Thymus (tissue), 14 donors: ENCODE measurements at places on chromosomes 1 and 21.
A peak's percentile ranks its signal among the peaks of the same experiment; 100 is the strongest.

DNA sequence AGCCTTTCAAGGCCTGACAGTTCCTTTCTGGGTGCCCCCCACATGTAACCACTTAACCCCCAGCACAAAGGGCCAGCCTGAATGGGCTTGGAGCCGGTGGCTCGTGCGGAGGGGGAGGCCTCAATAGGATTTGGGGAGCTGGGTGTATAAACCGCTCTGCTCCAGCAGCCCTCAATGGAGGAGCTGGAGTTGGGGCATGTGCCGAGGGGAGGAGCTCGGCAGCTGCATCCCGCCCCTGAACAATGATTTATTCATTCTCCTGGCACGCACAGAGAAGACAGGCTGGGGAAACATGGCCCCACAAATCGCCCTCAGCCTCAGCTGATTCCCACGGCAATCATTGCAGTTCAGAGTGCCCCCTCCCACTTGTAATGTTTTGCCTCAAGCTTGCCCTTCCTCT lies 6.9 kb upstream of the C1orf216 start:
- no peak for DNase-seq

- DNase-seq, result no peak
These were observed 200.8 kb upstream of the TMEM51 start for GRCh38 chr1:14952626-14953314.

DNA sequence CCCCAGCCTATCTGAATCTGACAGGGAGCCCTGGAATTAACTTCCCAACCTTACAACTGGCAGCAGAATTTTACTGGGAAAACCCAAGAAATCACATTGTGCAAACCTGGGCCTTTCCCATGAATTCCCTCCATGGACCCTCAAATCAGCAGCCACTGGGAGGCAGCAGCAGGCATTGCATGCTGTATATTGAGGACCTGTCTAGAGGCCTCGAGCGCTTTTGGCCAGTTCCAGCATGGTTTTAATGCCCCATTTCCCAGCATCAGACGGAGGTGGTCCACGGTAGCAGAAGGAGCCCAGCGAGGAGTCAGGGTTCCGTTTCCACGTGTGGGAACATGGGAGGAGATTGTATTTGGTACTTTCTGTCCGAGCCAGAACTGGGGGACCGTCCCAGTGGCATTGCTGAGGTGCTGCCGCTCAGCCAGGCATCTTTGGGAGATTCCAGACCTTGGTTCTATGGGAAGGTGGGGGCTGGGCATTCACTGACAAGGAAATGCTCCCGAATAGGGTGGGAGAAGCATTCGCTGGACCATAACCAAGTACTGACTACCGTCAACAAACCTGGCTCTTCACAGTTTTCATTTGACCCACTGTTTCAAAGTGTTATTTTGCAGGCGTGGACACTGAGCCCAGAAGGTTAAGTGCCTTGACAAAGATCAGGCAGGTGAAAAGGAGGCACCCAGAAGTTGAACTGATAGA lies 15.9 kb downstream of the BMP8A start:
- no peak for DNase-seq

GRCh38 chr1:5713101-5714010 lies 278.9 kb downstream of the NPHP4 start:
- no peak for DNase-seq

GRCh38 chr1:197467881-197468280 lies 199.8 kb downstream of the CRB1 start:
- no peak for DNase-seq

- DNase-seq, result no peak
These were observed 122.5 kb downstream of the KIF26B start for GRCh38 chr1:245277276-245277675.

DNA sequence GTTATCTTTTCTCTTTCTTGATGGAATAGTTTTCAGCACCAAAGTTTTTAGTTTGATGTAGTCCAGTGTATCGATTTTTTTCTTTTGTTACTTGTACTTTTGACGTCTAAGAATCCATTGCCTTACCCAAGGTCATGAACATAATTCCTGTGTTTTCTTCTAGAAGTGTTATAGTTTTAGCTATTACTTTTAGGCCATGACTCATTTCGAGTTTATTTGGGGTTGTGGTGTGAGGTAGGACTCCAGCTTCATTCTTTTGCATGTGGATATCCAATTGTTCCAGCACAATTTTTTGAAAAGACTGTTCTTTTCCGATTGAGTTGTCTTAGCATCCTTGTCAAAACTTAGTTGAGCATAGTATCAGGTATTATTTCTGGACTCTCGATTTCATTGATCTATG lies 79.4 kb upstream of the SELENON start:
- no peak for DNase-seq

DNA sequence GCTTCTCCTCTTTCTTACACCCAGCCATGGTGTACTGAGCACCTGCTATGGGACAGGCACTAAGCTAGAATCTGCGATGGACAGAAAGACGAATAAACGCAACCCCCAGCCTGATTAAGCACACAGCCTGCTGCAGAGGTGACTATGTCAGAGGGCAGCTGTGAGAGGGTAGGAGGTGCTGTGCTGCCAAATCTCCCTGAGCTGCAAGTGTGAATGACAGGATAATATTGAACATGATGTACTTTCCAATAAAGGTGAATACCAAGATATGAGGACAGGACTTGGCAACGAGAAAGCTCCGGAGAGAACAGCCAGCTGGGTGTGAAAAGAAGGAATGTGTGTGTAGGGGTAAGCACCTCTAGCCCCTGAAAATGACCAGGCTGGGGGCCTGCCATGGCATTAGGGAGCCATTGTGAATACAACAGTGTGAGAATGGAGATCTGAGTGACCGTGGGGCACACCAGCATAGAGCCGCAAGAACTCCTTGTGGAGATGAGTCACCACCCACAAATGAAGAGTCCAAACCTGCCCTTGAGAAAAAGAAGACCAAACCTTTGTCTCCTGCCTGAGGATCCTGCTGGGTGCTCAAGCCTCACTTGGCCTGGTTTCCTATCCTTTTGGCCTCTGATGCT lies 83.0 kb upstream of the ATF3 start:
- DNase-seq, result no peak

GRCh38 chr21:30245061-30245460 lies 29.2 kb upstream of the CLDN8 start:
- DNase-seq, result no peak

DNA sequence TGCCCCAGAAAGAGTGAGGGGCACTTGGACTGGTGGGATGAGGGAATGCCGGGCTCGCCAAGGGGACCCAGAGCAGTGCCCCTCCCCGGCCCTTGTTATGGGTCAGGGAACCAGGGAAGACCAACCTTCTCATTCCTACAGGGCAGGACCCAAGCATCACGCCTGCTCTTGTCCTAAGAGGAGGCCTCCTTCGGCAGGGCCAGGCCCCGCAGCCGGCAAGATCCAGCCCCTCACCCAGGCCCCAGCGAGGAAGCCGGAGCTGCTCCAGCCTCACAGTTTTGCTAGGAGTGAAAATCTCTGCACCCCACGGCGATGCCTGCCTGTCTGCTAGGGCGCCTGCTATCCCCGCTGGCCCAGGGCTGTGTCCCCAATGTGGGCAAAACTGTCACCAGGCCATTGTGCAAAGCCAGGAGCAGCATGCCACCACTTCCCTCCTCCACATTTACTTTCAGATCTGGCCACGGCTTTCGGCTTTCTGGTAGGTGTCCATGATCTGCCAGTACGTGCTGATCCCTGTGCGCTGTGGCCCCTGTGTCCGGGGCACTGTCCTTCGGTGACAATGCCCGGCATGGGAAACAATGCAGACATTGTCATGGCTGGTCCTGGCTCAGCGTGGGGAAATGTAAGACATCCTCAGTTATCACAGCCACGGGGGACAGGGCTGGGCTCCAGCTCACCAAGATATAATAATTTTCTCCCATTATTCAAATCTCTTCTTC lies 9.6 kb downstream of the ACTRT2 start:
- DNase-seq, result no peak

DNA sequence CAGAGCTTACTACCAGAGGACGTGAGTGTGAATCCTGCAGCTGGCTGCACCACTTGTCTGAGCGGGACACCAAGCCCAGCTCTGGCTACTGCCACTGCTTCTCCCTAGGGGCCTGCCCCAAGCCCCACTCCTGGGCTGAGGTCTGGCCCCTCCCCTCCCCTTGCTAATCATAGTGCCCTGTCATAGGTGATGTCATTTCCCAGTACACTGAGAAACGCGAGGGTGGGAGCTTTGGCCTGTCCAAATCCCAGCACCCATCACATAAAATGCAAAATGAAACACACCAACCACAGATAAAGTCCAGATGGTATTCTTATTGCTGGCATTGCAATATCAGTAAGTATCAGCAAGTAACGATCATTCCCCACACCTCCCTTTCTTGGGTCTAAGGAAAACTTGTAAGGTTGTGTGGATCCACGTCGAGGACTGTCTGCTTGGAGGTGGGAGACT lies 77.7 kb downstream of the TOMM20 start:
- DNase-seq, result no peak

- DNase-seq, result no peak
These were observed 402.0 kb downstream of the PCP4 start for GRCh38 chr21:40269239-40269638.

GRCh38 chr1:38940339-38941047 lies 1.1 kb downstream of the RHBDL2 start:
- DNase-seq, result no peak

DNA sequence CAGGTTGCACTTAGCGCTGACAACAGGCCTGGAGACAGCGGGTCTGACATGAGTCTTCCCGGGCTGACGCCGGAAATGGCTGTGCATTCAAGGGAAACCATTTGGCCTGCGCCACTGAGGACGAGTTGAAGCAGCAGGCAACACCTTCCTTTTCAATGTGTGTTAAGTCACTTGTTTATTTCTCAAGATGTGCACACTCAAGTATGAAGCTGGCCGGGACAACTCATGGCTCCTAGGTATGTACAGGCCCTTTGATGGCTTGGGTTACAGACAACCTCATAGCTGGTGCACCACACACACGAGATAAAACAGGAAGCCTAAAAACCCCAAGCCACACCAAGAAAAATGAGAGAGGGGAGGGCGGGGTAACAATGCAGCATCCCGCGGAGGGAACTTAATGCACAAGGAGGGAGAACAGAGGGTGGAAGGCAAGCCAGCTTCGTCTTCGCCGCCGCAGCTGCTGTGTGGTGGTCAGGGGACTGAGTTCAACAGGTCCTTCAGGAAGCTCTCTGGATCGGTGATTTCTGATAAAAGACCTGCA lies 118.0 kb upstream of the IFFO2 start:
- peak; percentile 82 for DNase-seq

- no peak for DNase-seq
These were observed 1181.9 kb upstream of the PRMT6 start for GRCh38 chr1:105874621-105875020.

GRCh38 chr21:15825700-15826099 lies 95.9 kb downstream of the USP25 start:
- no peak for DNase-seq

DNA sequence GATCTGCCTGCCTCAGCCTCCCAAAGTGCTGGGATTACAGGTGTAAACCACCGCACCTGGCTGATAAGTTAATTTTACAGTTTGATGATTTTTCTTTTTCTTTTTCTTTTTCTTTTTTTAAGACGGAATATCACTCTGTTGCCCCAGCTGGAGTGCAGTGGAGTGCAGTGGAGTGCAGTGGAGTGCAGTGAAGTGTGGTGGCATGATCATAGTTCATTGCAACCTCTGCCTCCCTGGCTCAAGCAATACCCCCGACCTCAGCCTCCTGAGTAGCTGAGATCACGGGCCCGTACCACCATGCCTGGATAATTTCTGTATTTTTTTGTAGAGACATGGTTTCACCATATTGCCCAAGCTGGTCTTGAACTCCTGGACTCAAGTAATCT lies 84.4 kb upstream of the CXADR start:
- no peak for DNase-seq

DNA sequence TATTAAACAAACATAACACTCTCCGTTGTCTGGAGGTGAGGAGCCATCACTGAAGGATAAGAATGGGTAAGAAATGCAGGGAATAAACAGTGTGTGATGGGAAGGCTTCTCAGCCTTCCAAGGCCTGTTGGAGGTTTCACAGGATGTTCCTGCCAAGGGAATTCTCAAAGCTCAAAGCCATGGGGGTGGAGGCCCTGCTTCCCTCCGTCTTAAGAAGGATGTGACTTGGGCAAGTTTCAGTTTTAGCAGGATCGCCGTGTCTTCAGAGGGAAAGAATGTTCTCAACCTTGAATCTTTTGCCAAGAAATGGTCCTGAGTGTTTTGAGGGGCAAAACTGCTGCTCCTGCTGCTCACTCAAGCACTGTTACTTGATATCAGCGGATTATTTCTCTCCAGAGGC lies 41.7 kb upstream of the IL20 start:
- DNase-seq, result no peak

DNA sequence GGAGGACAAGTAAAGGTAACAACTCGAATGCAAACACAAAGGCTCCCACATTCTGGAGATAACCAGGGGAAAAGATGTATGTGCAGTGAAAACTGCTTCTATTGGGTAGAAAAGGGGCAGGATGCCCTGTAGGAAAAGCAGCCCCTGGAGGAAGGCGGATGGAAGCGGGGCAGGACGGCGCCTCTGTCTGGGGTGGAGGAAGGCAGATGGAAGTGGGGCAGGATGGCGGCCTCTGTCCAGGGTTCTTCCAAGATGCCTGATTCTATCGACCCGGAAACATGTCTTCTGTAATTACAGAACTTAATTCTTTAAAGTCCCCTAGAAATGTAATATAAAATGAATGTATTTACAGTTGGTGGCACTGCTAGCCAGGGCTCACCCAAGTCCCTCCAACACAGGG lies 24.0 kb upstream of the LRRC47 start:
- no peak for DNase-seq

DNA sequence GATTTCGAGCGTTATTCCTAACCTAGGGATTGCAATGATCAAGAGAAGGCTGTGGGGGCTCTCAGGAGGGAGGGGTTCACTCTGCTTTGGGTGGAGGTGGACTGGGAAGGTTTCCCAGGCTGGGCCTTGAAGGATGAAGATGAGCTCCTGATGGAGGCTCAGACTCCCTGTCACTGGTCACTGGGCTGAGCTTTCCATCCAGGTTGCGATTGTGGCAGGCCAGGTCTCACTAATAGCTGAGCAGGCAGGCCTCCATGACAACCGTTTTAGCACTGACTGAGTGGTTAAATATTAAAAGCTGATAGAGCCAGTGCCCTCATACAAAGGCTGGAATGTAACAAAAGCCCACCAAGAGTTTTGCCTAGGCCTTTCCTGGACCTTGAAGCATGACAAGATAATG lies 36.2 kb upstream of the EFCAB14 start:
- no peak for DNase-seq

DNA sequence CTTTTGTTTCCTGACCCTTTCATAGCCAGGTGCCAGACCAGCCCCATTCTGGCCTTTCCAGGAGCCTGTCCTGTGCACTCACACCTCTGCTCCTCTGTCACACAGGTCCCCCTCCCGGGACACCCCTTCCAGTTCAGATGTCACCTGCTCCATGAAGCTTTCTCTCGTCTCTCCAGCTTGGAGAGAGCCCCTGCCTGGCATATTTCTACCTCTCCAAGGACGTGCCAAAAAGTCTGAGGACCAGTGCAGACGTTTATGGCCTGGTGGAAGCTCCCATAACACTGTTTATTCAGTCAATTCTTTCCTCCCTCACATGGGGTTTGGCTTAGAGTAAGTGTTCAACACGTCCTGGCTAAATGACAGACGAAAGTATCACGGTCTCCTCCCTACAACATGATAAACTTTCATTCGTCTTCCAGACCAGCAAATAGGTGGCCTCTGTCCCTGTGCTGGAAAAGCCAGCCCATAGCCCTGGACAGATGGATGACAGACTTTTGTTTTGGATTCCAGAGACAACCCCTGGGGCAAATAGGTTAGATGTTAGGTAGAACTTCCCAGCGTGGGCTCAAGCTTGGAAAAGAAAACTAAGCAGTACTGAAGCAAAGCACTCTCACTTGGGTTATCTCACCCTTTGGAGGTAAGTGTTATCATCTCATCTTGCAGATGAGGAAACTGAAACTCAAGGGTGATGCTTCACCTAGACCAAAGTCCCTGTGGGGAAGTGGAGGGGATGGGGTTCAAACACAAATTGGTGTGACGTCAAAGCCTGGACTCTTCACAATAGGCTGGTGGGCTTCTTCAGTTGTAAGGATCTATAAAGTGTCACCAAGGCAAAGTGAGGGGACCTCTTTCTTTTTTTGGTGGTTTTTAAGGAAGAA lies 52.9 kb upstream of the ECE1 start:
- DNase-seq, result no peak
